ENCODE measurements at places on chromosomes 6 and 20.

DNA sequence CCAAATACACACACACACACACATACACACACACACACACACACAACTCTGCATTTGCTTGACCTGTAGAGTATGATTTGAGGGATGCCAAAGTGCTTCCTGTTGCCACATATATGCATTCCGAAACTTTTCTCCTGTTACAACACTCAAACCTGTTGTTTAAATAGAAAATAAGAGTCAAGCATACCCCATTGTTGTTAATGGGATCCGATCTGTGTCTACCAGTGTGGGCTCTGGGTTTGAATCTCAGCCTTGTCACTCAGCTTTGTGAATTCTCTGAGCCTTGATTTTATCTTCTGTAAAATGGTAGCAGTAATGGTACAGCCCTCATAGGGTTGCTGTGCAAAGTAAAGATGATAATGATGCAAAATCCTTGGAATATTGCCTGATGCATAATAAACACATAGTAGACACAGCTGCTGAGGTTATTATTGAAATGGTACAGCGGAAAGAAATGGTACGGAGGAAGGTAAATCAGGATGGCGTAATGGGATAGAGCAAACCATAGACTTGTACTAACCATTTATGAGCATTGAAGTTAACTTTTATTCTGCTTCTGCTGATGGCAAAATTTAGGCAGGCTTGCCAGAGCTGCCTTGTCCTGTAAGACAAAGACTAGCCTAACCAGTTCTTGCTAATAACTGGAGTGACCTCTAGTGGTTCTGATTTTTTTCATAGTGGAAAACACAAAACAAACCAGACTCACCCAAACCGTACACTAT lies 113.5 kb upstream of the PHACTR1 start:
- no peak for DNase-seq

DNA sequence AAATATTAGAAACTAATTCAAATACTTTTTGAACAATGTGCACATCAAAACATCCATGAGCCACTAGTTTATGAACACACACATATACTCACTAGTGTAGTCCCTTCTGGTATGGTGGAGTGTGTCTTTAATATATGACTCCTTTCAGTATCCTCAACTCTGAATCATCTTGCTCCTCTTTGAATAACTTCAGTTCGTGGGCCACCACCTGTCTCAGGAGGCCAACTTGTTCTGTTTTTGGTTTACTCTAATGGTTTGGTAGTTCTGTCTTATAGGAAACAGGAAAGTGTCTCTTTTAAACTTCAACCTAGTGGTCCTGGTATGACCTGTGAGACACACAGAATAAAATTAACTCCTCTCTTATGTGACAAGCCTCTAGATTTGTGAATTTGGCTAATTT lies 55.6 kb downstream of the ZNF292 start:
- DNase-seq = no peak

DNA sequence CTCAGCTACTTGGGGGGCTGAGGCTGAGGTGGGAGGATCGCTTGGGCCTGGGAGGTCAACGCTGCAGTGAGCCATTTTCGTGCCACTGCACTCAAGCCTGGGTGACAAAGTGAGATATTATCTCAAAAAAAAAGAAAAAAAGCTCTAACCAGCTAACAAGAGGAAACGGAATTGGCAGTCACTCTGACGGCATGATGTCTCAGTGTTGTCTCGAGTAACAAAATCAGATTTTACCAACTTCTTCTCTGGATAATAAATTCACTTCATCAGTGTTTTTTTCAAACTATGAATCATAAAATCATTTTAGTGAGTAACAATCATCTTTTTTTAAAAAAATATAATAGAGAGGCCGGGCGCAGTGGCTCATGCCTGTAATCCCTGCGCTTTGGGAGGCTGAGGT lies 12.6 kb downstream of the KIF16B start:
- no peak for DNase-seq

DNA sequence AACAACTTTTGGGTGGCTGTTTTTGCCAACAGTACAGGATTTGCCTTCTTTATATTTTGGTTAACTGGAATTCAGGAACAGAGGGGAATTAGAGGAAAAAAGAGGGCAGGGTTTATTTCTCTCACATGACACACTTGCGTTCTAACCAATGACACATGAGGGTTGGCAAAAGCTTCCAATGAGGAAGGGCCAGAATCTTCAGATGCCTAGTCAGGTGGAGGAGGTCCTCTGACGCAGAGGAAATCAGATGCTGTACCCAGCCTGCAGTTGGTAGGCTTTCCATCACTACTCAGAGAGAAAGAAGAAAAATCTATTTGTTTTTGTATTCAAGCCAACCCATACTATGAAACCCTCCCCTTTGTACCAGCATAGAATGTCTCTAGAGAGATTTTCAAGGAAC lies 20.8 kb downstream of the TM9SF4 start:
- no peak for DNase-seq

GRCh38 chr6:20029979-20030378 lies 182.3 kb downstream of the MBOAT1 start:
- DNase-seq = no peak

DNA sequence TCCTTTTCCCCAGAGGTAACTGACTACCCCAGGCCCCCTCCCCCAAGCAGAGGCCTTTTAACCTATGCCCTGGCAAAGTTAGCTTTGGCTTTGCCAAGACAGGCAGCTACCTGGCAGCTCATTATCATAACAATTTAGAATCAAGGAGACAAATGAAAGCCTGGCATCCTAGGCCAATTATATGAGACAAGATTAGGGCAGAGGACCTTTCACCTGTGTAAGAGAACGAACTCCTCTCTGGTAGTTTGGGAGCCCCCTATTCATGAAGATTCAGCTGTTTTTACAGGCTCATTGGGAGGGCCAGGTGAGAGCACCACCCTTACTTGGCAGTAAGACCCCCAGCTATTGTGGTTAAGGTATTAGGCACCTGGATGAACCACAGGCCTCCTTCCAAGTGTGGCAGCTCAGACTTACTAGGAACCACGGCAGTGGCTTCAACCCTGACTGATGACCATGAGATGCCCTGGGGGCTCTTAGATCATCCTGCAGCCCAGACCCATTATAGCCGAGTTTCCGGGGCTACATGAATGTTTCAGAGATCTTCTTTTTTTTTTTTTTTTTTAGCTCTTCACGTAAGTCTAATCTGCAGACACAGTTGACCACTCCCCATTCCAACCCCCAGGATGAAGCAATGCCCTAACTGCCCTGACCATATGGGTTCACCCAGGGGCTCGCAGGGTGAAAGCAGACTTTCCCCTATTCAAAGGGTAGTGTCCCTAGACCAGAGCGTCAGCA lies 56.2 kb downstream of the RAB44 start:
- DNase-seq = no peak

All from CD4-positive, alpha-beta T cell treated with Interleukin-15 for 1 hour (primary cell).